Left renal pelvis (tissue), 4 donors: ENCODE measurements at places on chromosomes 3 and 15.
A peak's percentile ranks its signal among the peaks of the same experiment; 100 is the strongest.

- no peak for DNase-seq
These were observed at the start of gene CAMKV for GRCh38 chr3:49869525-49870126. Gene CAMKV (minus strand): TSS chr3:49869906. CDS start chr3:49862388, 7,518 bp downstream.

- no peak for DNase-seq
These were observed 31.6 kb upstream of the CEP152 start for GRCh38 chr15:48842501-48842900.

GRCh38 chr3:152094406-152094805 is 174.3 kb upstream of the MBNL1 start:
- no peak for DNase-seq

DNA sequence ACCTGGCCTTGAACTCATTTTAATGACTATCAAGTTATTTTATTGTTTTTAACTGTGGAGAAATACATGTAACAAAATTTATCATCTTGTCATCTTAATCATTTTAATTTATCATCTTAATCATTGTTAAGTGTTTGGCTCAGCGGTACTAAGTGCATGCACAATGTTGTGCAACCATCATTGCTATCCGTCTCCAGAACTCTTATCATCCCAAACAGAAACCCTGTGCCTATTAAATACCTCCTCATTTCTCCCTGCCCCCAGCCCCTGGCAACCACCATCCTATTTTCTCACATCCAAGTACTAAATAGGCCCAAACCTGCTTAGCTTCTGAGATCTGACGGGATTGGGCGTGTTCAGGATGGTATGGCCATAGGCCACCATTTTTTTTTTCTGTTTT is 51.5 kb upstream of the UBP1 start:
- no peak for DNase-seq

DNA sequence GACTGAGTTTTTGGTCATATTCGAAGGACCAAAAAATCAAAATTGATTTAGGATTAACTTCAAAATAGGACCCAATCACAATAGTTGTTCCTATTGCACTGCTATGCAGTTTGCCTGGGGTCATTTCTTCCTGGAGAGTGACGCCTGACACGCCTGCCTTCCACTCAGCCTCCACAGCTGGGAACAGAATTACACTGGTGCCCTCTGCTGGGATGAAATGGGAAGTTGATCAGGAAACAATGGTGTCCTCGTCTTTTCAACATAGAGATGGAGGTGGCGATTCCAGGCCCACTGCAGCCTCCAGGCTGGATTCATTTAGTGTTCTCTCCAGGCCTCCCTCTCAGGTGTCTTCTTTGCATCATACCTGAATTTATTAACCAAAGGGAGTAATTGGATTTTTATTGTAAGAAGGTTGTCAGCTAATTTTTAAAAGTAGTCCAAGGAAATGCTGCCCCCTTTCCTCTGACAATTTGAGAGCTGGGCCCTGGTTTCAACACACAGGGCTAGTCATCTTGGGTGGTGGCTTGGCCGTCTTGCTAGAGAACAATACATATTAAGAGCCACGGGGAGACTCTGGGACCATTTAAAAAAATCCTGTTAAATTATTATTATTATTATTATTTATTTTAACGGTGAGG is 69.7 kb downstream of the GAP43 start:
- DNase-seq, result peak; percentile 38

GRCh38 chr3:35078780-35079179 is 560.5 kb upstream of the ARPP21 start:
- DNase-seq, result no peak

GRCh38 chr15:39376371-39376909 is 204.4 kb upstream of the THBS1 start:
- no peak for DNase-seq

DNA sequence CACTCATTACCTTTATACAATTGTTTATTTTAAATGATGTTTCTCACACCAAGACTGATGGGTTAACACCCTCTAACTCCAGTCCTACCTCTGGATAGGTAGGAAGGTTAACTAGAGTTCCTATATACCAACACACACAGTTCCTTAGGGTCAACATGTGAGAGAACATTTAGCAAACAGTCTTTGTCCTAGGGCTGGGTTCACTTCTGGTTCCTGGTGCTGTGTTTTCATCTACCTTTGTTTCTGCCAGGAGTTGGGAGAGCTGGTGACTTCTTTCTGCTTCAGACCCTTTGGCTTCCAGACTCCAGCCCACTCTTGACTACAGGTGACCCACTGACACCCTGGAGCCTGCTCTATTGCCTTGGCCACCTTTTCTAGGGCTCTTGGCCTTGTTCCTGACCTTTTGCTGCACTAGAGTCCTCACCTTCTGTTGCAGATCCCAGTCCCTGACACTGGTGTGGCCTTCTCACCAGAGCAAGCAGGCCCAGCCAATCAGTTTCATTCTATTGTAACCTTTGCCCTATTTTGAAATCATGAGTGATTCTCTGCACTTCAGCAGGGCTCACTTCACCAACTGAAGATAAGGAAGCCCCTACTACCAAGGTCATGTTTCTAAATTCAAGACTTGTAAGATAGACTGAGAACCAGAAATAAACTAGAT is 50.0 kb upstream of the SECISBP2L start:
- no peak for DNase-seq

DNA sequence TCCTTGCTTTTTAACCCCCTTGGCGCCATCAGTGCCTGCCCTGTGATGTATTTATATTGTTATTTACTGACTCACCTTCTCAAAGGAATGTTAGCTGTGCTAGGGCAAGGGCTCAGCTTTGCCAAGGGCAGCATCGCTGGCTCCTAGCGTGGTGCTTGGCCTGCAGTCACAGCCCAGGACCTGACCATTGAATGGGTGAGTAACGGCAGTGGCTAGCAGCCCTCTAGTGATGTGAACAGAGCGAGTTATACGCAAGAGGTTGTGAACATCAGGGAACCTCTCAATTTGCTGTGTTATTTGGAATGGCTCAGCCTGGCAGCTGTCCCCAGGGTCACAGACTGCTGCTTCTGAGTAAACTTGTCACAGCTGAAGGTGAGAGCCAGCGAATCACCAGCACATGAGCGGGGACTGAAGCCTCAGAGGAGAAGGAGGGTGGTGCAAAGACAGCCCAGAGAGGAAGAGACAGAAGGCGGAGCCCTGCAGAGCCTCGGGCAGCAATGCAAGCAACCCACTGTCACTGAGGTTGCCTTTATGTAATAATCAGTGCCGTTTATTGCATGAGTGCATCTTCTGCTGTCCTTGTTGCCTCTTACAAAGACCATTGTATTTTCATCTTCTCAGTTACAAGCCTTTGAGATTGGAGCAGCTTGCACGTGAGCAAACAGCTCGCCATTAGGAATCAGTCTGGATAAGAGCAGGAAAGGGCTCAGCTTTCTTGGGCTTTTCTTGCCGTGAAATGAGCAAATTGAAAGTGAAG is 158.3 kb downstream of the SLCO3A1 start:
- no peak for DNase-seq

GRCh38 chr15:68426116-68426515 is 5.8 kb downstream of the ITGA11 start:
- no peak for DNase-seq
